ENCODE measurements at places on chromosomes 5 and 9. TPM values are rescaled to one million over a fixed set of nuclear protein-coding genes. Genes with fewer than 3 reads are reported as not detected.

DNA sequence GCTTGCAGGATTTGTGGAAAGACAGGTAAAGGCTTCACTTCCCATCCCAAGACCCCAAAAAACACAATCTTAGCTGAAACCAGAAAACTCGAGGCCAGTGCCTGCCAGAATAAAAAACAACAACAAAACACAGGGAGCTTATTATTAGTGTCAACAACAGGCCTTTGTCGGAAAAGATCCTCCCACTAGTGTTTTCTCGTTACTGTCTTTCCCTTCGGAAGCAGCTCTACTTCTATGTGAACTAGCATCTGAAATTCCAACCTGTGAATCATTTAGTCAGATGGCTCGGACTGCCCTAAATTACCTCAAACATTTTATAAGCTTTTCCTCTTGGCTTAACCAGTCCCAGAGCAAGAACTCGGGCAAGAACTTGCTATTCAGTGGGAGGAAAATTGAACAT lies 122.2 kb upstream of the GNA14 start:
- no peak for DNase-seq

The AGGF1 gene
- 15.5 TPM for total RNA-seq

GRCh38 chr9:134474055-134474370 lies 147.8 kb downstream of the RXRA start:
- DNase-seq = peak; percentile 61

The N4BP3 gene
- 1.5 TPM for total RNA-seq

- no peak for DNase-seq
Observed at GRCh38 chr9:132610661-132611060, 28.3 kb downstream of the BARHL1 start.

- DNase-seq = no peak
Observed at GRCh38 chr5:123756318-123756665, 244.3 kb downstream of the CSNK1G3 start.

The FSTL4 gene
- total RNA-seq = 0.21 TPM

- no peak for DNase-seq
Observed at GRCh38 chr9:137960496-137960895, 82.9 kb downstream of the CACNA1B start.

DNA sequence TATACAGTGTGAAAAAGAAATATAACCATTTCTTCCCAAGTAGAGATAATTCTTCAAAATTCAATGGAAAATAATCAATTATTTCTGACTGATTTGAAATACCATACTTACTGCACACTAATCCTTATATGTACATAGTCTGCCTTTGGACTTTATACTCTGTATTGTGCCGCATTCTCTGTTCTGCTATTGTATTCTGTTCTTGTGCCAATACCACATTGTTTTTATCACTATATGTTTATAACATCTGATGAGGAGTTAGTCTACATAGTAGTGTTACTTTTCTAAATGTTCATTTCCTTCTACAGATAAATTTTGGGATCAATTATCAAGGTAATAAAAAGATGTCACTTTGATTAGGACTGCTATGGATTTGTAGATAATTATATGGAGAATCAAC lies 16.7 kb upstream of the ZNF462 start:
- no peak for DNase-seq

The IL7R gene
- total RNA-seq = 4.2 TPM

The PROB1 gene
- 21.7 TPM for total RNA-seq

The HAVCR1 gene
- 0.21 TPM for total RNA-seq

The PCDHA10 gene
- 0.44 TPM for total RNA-seq

DNA sequence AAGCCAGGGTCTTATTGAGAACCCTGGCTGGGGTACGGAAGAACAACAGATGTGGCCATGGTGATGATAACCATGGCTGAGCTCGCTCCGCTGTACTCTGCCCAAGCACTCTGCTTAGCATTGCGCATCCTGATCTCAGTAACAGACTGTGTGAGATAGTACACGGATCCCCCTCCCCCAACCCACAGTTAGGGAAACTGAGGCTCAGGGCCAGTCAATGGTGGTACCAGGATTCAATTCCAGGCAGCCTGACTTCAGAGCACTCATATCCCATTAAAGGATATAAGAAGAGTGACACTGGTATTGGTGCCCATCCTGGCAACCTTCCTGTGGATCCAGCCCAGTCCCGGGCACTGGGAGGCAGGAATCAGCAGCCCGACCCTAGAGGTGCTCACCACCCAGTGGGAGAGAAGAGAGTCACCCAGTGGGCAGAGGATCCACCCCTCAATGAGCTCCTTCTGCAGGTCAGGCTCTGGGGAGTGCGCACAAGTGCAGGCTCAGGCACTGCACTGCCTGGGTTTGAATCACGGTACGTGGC lies 26.5 kb upstream of the KIF12 start:
- DNase-seq = no peak

Data from left cardiac atrium (tissue), 4 donors.